ENCODE measurements at places on chromosomes 6 and 20. TPM values are rescaled to one million over a fixed set of nuclear protein-coding genes. Genes with fewer than 3 reads are reported as not detected.

DNA sequence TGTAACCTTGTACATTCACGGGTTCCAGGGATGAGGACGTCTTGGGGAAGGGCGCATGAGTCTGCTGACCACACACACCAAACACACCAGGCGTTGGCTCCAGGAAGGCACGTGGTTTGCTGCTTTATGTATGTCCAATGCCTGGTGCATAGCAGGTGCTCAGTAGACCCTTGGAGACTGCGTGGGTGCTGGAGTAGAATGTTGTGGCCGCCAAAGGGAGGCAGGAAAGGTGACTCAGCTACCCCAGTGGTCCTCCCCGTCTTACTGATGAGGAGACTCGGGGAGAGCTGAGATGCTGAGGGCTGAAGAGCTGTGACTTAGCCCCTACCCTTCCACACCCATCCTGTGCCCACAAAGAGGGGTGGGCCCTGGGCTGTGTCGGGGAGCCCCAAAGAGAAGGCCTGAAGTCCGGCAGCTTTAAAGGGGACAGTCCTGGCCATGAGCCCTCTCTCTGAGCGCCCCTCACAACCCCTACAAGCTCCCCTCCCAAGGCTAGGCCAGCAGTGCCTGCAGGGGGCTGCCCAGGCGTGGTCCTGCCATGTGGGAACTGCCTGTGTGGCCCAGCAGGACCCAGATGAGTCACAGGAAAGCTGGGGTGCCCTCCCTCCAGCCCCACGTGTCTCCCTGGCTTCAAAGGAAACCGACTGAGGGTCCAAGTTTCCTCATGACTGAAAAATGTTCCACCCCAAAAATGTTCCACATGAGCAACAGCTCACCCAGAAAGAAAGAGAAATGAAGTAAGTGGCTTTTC, 28.0 kb upstream of the PTGIS start:
- DNase-seq: no peak

GRCh38 chr6:147905711-147906110, 397.2 kb downstream of the SAMD5 start:
- no peak for DNase-seq

PTGIS gene
- 26.9 TPM for total RNA-seq

DNA sequence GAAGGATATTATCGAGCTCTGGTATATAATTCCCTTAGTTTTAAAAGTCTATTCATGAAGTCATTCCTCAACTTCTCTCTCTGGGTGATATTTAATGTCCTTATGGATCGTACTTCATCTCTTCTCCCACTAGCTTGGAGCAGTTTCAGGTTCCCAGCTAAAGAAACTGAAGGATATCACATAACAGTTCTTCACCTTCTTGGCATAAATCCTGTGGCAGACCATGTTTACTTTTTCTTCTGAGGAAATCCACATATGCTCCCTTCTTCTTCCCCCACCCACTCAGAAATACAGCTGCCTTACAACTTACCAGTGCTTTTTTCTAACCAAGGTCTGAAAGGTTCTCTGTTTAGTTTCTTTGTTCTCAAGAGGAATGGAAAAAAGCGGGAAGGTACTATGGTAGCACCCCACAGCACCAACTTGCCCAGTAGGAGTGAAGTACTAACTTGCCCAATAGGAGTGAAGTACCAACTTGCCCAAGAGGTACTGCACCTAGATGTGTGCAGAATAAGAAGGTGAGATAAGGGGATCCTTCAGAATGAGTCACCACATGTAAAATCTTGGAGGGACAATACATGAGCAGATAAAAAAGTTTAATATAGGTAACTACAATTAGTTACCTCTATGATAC, 53.1 kb downstream of the TSPYL4 start:
- DNase-seq: no peak

ATP5F1E gene
- 143 TPM for total RNA-seq

DNA sequence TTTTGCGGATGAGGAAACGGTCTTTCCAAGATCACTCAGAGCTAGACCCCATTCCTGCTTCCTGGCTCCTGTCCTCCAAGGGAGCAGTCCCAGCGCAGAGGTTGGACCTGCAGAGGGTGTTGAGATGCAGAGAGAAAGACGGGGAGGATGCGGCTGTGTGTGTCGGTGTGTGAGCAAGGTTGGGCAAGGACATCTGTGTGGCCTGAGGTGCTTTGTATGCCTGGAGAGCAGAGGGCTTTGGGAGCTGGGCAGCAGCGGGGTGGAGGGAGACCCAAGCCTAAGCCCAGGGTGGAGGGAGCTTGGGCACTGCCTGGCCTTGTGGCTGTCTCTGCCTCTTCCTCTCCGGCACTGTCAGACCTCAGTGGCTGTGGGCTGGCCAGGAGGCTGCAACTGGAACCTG, 147.4 kb upstream of the RNF24 start:
- DNase-seq: no peak

SIGLEC1 gene
- total RNA-seq: 9.6 TPM

MAS1 gene
- total RNA-seq: not detected

DNA sequence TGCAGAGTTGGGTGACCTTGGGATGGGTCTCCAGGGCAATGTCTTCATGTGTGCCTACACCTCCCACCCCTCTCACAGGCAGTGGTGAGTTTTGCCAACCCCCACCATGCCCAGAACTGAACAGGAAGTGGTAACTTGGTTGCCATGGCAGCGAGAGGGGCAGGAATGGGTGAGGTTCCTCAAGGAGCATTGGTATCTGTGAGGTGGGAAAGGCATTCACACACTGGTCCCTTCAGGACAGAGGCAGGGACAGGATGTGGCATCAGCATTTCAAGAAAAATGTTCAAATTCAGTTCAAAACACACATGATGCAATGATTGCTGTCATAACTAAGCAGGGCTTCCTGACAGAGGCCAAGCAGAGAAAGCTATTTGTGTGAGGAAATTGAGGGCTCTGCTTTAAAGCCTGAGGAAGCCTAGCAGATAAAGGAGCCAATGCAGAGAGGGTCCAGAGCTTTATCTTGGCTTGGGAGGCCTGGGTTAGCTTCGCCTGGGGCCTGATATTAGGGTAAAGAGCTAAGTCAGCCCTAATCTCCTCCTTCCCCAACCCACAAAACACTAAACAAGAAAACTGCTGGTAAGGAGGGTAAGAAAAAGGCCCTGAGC, 551 bp downstream of the TREML2 start:
- peak; percentile 67 for DNase-seq

DNA sequence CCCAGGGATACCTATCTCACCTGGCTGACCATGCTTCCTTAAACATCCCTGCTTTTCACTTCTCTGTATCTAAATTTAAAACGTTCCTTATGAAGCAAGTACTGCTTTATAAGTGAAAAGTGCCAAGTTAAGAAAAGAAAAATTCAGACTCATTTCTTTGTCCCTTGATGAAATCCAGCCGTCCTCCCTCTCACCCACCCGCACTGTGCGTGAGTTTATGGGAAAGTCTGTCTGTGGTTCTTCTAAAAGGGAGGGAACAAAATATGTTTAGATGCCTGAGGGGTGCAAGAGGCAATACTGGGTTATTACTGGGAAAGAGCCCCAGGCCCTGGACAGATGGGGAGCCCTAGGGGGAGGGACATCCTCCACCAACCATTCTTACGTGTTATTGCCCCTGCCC, 31.2 kb downstream of the SPDEF start:
- DNase-seq: no peak

DPPA5 gene
- not detected for total RNA-seq

DNA sequence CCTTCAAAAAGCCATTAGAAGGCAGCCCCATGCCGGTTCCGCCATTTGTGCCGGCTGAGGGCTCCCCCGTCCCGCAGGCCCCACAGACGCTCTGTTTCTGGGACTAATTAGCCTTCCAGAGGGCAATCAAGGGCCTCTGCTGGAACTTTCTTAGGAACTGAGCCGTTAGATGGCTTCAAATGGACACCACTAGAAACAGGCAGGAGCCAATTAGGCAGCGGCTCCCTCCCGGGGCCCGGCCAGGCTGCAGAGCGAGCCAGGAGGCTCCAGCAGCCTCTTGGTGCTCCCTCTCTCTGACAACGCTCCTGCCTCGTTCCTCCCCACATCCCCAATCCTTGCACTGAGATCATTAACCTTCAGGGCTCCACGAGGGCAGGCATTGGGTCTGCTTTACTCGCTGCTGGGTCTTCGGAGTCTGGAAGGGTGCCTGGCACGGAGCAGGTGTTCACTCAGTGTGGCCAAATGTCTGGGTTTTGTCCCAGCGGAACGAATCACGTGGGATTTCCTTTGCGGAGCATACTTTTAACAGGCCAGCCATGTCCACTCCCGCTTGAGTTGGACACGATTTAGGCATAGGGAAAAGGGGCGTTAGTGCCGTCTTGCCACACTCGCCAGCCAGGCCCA, 98.3 kb downstream of the TMEM242 start:
- DNase-seq: no peak

GRCh38 chr20:58717278-58718091, 24.9 kb downstream of the NPEPL1 start:
- DNase-seq: peak; percentile 33

GRCh38 chr6:27693766-27694546, 218.2 kb downstream of the OR2B2 start:
- no peak for DNase-seq

DNA sequence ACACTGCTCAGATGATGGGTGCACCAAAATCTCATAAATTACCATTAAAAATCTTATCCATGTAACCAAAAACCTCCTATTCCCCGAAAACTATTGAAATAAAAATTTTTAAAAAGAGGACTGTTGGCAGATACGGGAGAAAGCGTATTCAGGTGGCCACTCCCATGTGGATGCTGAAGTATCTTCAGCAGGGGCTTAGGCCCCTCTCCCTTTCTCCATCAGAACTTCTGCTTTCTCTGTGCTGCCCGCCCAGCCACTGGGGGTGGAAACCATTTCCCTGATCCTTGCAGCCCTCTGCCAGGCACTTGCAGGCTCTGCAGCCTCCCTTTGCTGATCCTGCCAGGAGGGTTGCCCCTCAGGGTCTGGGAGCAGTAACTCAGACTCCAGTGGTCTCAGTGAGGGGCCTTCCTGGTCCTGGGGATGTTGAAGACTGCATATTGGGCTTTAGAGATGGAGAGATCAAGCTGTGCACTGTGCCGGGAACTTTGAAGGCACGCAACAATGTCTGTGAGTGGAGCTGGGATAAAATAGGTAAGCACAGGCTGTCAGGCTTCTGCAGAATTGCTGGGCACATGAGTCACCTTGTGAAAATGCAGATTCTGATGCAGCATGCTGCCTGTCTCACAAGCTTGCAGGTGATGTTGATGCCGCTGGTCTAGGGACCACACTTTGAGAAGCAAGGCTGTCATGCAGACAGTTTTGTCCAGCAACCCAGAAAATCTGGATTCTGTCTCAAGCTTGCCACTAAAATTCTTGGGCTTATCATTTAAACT, 59.6 kb downstream of the SLC24A3 start:
- DNase-seq: no peak

MCHR2 gene
- total RNA-seq: not detected

- no peak for DNase-seq
Observed at GRCh38 chr6:12609751-12610150, 106.8 kb upstream of the PHACTR1 start.

GRCh38 chr6:50637267-50637666, 76.1 kb upstream of the TFAP2D start:
- DNase-seq: no peak

TRIM15 gene
- total RNA-seq: not detected

WFDC2 gene
- total RNA-seq: 1.0 TPM

DNA sequence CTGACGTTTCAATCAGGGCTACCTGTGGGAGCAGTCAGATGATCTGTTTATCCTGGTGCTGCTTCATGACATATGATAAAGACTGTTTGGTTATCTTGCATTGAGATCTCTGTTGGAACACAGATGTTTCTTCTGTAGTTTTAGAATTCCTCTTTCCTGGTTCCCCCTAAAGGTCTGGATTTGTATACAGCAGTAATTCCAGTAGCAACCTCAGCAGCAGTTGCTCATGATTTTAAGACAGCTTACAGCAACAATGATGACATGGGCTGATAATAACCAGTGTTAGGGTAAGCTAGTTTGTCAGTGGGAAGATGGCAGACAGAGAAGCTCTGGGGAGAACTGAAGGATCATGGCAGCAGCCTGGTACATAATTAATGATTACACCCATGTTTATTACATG, 439.4 kb downstream of the PHF3 start:
- DNase-seq: no peak

SCRT2 gene
- not detected for total RNA-seq

DNA sequence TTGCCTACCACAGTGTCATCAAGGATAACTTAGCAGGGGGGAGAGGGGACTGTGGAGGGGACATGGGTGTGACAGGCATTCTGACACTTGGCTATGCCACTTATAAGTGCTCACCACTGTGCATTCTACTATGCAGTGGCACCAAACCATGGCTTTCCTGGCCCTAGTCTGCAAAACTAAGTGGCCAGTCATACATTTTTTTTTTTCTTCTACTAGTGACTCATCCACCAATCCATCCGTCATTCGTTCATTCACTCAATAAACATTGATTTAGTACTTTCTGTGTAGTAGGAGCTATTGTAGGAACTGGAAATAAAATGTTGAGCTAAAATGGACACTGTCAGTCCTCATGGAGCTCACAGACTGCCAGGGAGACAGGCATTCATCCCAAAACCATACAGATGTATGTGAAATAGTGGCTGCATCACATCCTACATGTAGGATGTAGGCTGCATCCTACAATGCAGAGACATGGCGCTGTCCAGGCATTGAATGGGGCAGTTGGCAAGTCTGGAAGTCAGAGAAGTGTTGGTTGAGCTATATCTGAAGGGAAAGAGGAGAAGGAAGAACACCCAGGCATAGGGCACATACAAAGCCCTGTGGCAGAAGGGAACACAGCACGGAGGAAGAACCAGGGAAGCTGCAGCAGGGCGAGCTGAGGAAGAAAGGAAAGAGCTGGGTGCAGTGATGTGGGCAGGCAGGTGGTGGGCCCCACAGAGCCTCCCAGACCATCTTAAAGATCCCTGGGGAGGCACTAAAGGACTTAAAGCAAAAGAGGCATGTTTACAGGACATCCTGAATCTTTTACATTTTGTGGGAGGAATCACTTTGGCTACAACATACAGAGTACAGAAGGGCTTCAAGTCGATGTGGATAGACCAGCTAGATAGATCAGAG, 224.4 kb downstream of the UST start:
- no peak for DNase-seq

SYCP2 gene
- 0.94 TPM for total RNA-seq

DNA sequence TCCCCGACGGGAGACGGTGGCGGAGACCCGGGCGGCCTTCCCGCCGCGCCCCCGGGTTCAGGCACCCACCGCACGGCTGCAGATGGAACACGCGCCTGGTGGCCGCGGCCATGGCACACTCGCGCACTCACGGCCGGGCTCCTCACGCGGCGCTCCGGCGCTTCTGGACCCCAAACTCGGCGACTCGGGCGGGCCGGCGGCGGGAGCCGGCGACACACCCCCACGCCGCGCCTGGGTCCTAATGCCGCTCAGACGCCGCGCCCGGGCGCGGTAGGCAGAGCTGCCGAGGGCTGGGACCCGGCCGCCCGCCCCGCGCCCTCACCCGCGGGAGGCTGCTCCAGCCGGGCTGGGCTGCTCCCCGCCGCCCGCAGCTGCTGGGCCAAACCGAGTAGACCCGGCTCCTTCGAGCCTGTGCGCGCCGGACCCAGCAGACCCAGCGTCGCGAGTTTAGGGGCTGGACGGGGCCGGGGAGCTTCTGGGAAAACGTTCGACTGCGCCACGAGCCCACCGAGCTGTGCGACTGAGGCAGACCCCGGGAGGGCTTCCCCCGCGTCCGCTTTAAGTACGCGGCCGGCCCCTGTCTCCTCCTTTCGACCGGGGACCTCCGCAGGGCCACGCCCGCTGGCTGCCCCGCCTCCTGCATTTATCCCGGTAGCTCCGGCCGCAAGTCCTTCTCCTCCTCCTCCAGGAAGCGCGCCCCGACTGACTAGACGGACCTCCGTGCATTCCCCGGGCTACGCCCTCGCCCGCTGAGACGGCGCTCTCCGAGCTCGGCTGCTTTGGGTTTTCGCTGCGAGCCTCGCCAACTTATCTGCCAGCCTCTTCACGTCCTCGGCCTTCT, at the start of gene SLC4A11:
Gene SLC4A11, minus strand, starts transcription at position 165 of the 841 bp plus-strand sequence. Its CDS starts 53 bp downstream, at position 112.
- DNase-seq: peak; percentile 80

GRCh38 chr6:135488023-135488422, 9.5 kb downstream of the AHI1 start:
- no peak for DNase-seq

All from Right ventricle myocardium superior (tissue), 1 donor.